ENCODE measurements at places on chromosomes 16 and 17. TPM values are rescaled to one million over a fixed set of nuclear protein-coding genes. Genes with fewer than 3 reads are reported as not detected.

DNA sequence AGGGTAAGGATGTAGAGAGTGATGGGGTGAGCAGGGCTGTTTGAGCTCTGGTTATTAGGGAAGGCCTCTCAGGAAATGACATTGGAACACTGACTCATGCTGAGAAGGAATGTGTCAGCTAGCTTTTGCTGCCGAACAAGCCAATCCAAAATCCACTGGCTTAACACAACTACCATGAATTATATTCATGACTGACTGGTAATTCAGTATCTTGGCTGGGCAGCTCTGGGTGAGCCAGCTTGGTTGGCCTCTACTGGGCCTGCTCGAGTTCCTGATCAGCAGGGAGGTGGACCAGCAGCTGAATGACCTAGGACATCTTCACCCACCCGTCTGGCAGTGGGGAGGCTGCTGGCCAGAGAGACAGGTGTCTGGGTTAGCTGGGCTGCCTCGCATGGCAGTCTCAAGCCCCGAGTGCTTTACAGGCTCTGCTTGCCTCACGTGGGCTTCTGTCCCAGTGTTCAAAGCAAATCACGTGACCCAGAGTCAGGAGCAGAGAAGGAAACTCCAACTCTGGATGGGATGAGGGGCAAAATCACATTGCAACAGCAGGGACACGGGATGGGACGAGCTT lies 209.4 kb downstream of the KATNIP start:
- no peak overlapping the region for H3K27ac ChIP-seq
- H3K27me3 ChIP-seq = no peaks in the 10 kb centered on the region
- H3K36me3 ChIP-seq = no peaks in the 10 kb centered on the region
- no peaks in the 10 kb centered on the region for H3K4me1 ChIP-seq
- DNase-seq = no peak

DNA sequence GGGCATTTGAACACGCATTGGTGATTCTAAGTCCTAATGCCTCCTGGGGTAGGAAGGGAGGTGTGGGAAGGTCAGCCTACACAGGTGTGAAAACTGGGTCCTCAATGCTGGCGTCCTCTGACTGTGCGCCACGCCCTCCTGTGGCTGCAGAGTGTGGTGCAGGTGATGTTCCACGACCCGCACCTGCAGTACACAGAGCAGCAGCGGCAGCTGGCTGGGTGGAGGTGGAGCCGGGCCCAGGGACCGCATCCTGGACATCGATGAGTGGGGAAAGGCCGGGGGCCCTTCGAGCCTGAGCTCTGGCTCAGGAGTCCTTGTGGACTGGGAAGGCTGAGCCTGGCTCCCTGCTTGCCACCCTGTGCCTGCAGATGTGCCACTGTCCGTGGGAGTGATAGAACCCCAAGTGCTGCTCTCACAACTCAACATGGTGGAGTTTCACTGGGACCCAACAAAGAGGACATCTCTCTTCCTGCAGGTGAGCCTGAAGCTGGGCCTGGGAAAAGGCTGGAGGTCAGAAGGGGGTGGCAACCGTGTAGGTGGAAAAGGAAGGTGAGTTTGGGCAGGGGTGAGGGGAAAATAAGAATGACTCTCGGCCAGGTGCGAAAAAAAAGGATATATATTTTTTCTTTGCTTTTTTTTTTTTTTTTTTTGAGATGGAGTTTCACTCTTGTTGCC lies 14.0 kb upstream of the STAC2 start:
- H3K27me3 ChIP-seq = no peaks in the 10 kb centered on the region
- no peaks in the 10 kb centered on the region for H3K36me3 ChIP-seq
- H3K4me1 ChIP-seq = peaks cover 17% of the 10 kb centered on the region
- H3K27ac ChIP-seq = no peak overlapping the region
- H3K4me3 ChIP-seq = no peak overlapping the region

GRCh38 chr16:657487-657886 lies 8.3 kb downstream of the WDR90 start:
- H3K27me3 ChIP-seq = no peaks in the 10 kb centered on the region
- H3K4me1 ChIP-seq = peaks cover 3% of the 10 kb centered on the region
- DNase-seq = no peak
- H3K27ac ChIP-seq = no peak overlapping the region
- no peak overlapping the region for H3K4me3 ChIP-seq

DNA sequence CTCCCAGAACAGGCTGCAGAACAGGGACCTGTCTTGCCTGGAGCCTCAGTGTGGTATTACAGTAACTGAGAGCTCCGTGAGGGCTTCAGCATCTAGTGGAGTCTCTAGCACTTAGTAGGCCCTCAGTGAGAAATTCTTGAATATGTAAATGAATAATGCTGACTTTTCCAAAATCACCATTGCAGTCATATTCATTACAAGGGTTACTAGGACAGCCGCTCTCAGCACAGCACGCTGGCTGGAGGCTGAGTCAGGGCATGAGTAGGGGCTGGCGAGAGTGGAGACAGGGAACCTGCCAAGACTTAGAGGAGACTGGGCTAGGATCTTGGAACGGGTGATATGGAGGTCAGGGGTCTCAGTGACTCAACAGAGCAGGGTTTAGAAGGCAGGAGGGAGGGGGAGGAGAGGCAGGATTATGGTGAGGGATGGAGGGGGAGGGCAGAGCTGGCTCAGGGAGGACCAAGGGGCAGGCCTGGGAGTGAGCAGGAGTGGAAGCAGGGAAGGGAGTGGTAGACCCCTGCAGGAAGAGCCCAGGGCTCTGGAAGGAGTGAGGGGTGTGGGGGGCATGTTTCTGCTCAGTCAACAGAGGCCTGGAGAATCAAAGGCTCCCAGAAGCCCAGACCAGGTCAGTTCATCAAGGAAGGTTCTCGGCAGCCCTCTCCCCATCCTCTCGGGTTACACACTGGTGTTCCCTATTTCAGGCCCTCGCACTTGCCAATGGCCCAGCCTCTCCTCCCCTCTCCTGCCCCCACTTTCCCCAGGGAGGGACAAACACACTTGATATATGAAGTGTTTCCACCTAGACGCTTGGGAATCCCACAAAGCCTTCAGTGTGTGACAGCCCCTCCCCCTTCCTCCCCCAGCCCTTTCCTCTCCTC lies 42.3 kb downstream of the FZD2 start:
- no peaks in the 10 kb centered on the region for H3K4me1 ChIP-seq
- H3K4me3 ChIP-seq = no peak overlapping the region
- no peak overlapping the region for H3K27ac ChIP-seq
- no peak for DNase-seq

Gene MYL4
- total RNA-seq = not detected

Data from activated T-helper 2 cell treated with anti-CD3 and anti-CD28 coated beads, Interferon-gamma antibody, Interleukin-2, Interleukin-4, amounts not matched to agents 10 μg/mL and 5 μg/mL and 100 μg/mL, durations not matched to agents 14 hours and 24 hours and 36 hours (primary cell).